ENCODE measurements at places on chromosomes 3 and 15.

DNA sequence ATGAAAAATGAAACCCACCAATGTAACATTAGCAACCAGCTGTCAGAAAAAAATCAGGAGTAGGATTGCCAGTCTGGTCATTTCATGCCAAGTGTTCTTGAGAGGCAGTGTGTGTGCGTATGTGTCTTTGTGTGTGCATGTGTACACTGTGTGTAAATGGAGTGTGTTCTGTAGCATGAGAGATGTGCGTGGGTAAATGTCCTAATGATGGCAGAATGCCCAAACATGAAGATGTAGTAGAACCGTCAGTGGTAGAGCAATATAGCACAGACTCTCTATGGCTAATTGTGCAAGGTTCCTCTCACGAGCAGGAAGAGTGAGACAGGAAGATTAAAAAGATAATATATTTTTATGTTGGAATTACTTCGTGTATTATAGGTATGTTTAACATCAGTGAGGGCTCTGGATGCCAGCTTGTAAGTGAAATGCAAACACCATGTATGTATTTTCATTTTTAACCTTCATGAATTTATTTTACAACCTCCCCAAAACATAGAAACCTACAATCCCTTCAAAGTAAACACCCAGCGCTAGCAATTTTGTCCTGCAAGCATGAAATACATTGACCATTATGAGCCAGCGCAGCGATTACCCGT is 1038.7 kb downstream of the IGSF11 start:
- DNase-seq: no peak

DNA sequence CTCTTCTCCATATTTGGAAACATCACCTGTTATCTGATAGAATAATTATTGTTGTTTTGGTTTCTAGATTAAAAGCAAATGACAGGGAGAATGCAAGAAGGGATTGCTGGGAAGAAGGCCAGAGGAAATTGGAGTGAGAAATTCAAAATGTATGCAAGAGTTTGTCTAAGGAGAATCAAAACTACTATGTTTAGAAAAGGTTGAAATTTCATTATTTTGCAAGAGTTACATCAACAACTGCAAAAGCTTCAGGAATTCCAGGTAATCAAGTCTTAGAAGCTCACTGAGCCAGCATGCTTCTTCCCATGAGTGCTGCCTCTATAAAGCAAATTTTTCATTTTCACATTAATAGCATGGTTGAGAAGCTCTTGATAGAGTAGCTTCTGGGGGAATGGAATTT is 177.2 kb upstream of the GBE1 start:
- DNase-seq: no peak

GRCh38 chr3:51715977-51716294 is 9.1 kb downstream of the GRM2 start:
- no peak for DNase-seq

GRCh38 chr3:108093021-108093420 is 2.2 kb upstream of the CD47 start:
- no peak for DNase-seq

GRCh38 chr15:43511012-43511885 is 6.2 kb upstream of the MAP1A start:
- peak; percentile 53 for DNase-seq

- no peak for DNase-seq
Observed at GRCh38 chr3:128493570-128494366, 767 bp upstream of the GATA2 start.

DNA sequence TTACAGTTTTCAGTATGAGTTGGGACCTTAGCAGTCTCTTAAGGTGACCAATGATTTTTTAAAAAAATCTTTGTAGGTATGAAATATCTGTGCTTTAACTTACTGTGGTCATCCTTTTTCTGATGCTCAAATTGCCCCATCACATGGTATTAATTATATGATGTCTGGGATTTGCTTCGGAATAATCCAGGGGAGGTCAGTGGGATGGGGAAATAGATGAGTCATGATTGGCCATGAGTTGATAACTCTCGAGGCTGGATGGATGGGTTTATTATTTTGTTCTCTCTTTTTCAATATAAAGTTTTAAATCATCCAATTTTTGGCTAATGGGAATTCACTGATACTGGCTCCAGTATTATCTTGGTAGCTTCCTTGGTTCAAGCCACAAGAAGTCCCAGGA is 370.3 kb upstream of the TPM1 start:
- no peak for DNase-seq

DNA sequence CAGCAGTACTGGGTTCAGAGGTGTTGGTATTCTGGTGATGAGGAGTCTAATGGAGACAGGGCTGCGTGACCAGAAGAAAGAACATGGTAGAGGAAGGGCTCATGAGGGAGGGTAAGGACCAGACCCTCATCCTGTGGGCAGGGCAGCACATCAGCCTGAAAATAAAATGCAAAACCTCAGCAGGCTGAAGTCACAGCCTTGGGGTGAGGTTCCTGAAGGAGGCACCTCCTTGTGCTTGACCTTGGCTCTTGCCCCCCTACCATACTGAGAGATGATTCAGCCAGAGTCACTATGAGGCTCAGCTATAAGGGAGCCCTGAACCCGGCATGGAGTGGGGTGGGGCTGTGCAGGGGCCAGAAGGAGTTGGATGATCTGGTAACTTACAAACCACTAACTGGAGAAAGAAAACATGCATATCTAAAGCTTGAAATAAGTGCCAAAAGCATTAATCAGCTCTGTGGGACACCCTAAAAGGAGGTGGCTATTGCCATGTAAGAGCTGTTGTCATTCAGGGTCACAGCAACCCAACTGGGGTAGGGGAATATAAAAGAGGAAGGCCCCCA is 60.2 kb downstream of the CORO2B start:
- DNase-seq: no peak

DNA sequence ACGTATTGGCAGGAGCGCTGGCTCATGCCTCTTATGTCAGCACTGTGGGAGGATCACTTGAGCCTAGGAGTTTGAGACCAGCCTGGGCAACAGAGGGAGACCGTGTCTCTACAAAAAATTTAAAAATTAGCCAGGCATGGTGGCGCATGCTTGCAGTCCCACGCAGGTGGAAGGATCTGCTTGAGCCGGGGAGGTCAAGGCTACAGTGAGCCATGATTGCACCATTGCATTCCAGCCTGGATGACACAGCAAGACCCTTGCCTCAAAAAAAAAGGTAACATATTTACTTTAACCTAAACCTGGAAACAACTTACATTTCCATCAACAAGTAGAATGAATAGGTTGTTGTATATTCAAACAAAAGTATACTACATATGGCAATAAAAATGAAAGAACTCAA is 78.1 kb downstream of the HERC2 start:
- no peak for DNase-seq

GRCh38 chr3:41318520-41318919 is 119.2 kb downstream of the CTNNB1 start:
- no peak for DNase-seq

GRCh38 chr3:174737966-174738365 is 121.2 kb upstream of the NAALADL2 start:
- no peak for DNase-seq

GRCh38 chr3:133994166-133994890 is 35.4 kb downstream of the SLCO2A1 start:
- no peak for DNase-seq

DNA sequence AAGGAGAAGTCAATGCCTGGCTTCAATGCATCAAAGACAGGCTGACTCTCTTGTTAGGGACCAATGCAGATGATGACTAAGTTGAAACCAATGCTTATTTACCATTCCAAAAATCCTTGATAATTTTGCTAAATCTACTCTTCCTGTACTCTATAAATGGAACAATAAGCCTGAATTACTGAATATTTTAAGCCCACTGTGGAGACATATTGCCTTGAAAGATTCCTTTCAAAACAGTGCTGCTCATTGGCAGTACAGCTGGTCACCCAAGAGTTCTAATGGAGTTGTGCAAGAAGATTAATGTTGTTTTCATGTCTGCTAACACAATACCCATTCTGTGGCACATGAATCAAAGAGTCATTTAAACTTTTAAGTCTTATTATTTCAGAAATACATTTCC is 181.0 kb upstream of the CBLB start:
- no peak for DNase-seq

DNA sequence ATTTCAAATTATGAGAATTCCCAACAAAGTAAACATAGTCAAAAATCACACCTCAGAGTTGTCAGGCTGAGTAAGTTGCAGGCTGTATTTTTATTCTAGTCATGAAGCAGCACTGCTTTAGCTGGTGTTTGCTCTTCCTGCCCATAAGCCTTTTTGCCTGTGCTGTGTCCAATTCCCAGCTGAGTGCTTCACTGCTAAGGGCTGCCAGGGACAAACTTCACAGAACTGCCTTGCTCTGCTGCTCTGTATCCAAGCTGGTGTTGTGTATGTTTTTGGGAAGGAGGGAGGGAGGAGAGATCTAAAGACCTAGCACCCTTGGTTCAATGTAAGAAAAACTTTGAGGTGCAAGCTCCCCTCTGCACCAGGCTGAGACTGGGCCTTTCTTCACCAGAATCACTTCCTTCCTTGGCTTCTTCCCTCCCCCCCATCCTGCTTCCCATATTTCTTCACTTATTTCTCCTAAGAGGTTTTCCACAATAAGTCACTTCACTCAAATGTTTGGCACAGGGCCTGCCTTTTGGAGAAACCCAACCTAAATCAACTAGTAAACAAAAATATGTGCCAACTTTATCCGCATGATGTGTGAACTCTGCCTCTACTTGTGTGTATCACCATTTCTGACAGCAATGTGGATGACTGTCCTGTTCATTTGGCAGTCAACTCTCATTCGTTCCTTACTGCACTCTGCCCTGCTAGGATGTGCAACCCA is 156.1 kb downstream of the TBL1XR1 start:
- DNase-seq: no peak

DNA sequence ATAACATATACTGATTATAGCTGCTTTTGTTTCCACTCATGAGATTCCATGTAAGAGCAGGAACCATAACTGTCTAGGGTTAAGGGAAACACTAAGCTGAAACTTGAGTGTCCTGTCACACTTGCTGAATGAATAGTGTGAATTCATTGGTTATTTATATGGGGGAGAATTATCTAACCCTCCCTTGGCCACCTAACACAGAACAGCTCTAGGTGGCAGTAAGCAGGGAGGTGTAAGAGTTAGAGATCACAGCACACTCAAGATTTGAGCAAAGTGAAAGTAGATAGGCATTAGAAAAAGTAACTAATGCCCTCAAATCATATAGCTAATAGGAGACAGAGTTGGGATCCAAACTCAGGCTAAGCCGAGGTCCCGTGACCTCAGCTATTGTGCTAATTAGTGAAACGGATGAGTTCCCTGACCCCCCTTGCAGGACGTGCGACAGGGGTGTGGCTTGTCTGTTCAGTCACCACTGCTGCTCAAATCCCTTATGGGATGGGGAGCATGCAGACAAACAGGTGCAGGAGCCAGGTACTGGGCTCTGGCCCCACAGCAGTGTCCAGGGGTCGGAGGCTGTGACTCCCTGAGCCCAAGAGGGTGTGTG is 27.7 kb upstream of the ANO10 start:
- DNase-seq: no peak

GRCh38 chr15:90396321-90396720 is 8.3 kb downstream of the IQGAP1 start:
- no peak for DNase-seq

DNA sequence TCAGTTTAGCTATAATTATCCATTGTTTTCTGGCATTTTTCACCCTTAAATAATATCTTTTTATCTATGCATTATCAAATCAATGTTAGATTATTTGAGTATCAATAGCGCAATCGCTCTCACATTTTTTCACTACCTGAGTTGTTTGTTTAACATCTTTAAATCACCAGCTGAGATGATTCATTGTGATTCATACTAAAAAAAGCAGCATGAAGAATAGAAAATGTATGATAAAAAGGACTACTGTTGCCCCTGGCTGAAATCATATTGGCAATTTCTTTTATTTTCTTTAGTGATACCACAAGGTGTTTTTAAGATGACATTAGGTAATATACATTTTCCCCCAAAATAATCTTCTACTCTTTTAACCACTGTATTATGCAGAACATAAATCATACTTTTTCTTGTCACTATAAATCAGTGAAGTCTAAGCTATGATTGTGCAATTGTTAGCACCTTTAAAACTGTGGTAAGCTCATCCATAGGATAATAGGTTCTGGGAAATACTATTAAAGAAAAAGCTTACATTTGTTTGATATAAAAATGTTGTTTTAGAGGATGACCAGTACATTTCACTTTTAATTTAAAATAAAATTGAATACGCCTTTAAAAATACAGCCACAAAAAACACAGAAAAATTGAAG is 889.1 kb downstream of the NAALADL2 start:
- no peak for DNase-seq

GRCh38 chr3:21377071-21377769 is 373.8 kb downstream of the ZNF385D start:
- DNase-seq: no peak

- DNase-seq: no peak
Observed at GRCh38 chr3:14216257-14217048, 37.8 kb downstream of the LSM3 start.

GRCh38 chr3:90221900-90222299 is 1114.5 kb downstream of the EPHA3 start:
- no peak for DNase-seq

DNA sequence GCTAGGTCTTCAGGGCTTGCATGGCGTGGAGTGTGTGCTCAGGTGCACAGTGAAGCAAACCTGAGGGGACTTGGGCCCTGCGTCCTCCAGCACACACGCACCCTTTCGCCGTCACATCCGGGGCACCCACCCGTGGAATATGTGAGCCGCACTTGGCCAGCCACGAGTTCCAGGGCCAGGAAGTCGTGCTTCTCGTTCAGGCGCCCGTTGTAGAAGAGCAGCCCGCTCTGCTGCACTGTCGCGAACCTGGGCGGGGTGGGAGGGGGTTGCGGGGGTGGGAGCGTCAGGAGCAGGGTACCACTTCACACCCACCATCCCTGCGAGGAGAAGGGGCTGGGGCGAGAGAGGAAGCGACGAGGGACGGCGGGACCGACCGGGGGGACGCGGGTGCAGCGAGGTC is 7.1 kb downstream of the CELSR3 start:
- no peak for DNase-seq

GRCh38 chr3:146160964-146161662 is at the start of gene PLOD2:
Gene PLOD2 (minus strand): TSS chr3:146161184. CDS start chr3:146160989, 195 bp downstream.
- peak; percentile 24 for DNase-seq

DNA sequence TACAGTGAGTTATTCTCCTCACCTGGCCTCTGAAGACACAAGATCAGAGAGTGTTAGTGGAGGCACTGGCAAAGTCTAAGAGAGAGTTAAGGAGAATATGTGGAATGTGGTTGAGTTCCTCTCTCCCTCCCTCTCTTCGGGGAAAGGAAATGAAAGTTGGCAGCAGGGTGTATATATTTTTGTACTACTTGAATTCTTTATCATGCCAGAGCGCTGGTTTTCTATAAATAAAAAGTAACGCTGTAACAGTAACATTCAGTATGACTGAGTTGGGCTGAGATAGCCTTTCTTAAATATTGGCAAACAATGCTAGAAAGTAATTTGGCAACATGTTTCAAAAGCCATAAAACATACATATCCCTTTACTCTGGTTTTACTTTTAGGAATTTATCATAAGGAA is 77.5 kb upstream of the TNFAIP8L3 start:
- DNase-seq: no peak

GRCh38 chr3:172625404-172625803 is 85.5 kb downstream of the NCEH1 start:
- no peak for DNase-seq

GRCh38 chr3:66236281-66236680 is 15.5 kb downstream of the SLC25A26 start:
- DNase-seq: peak; percentile 12

GRCh38 chr3:23490459-23490858 is 287.3 kb downstream of the UBE2E2 start:
- DNase-seq: no peak

All from KBM-7 (cell line).